Activated T-cell treated with anti-CD3 and anti-CD28 coated beads, Interleukin-2, amount 50 U/mL, for 72 hours (primary cell): ENCODE measurements at places on chromosomes 6 and 20. TPM values are rescaled to one million over a fixed set of nuclear protein-coding genes. Genes with fewer than 3 reads are reported as not detected.

FAM209B gene
- 1.7 TPM for total RNA-seq

PI3 gene
- not detected for total RNA-seq

TP53INP2 gene
- total RNA-seq, result 10.2 TPM

DNA sequence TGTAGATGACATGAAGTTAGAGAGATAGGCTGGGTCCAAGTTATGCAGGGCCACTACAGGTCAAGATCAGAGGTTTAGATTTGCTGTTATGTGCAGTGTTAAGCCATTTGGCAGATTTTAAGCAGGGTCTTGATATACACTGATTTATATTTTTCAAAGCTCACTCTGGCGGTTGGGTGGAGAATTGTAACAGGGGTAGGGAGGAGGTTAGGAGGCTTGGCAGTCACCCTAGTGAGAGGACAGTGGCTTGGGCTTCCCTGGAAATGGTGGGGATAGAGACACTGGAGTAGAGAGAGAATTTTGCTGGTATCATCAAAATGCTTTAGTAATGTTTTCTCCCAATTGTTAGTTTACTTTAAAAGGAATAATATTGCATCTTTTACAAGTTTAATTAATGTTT is 149.5 kb upstream of the SUPT3H start:
- H3K4me3 ChIP-seq, result no peak overlapping the region
- peaks cover 14% of the 10 kb centered on the region for H3K36me3 ChIP-seq
- no peak for DNase-seq
- no peaks in the 10 kb centered on the region for H3K27me3 ChIP-seq
- H3K4me1 ChIP-seq, result no peaks in the 10 kb centered on the region

DNA sequence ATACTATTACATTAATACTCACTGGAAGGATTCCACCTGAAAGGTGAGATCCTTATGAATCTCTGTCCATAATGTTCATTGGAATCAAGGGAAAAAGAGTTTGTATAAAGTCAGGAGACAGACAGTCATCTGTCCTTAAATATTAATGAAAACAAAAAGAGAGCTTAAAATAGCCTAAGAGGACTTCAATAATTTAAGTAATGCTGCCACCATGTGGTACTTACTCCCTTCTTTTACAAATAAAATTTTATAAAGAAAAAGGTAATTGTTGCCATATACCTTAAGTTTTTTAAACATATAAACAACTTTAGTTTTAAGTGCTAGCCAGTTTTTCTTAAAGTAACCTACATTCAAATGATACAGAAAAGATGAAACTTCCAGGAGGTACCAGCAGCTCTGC is 5.1 kb downstream of the BLOC1S5 start:
- H3K4me3 ChIP-seq, result no peak overlapping the region
- H3K27ac ChIP-seq, result no peak overlapping the region
- H3K27me3 ChIP-seq, result no peaks in the 10 kb centered on the region
- DNase-seq, result no peak

DNA sequence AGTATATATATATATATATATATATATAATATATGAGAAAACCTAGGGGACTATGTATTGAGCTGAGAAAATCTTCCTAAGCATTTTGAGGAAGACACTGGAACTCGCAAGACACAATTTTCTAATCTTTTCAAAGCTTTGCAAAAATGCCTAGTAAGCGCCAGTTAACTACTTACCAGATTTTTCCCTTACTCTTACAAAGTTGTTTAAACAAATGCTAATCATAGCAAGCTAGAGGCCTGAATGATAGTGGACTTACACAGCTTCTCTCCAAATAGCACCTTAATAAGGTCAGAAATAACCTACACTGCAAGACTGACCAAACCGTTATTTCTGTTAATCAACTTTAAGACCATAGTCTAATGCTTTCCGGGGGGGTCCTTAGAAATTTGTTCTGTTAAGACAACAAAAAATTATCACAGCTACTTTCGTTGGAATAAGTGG is 56.1 kb upstream of the HFE start:
- peaks cover 77% of the 10 kb centered on the region for H3K4me1 ChIP-seq
- H3K27me3 ChIP-seq, result no peaks in the 10 kb centered on the region
- H3K27ac ChIP-seq, result peak overlapping the region; percentile 98
- DNase-seq, result no peak

- H3K27me3 ChIP-seq, result no peaks in the 10 kb centered on the region
- no peaks in the 10 kb centered on the region for H3K36me3 ChIP-seq
- H3K4me3 ChIP-seq, result no peak overlapping the region
- DNase-seq, result no peak
- no peak overlapping the region for H3K27ac ChIP-seq
- no peaks in the 10 kb centered on the region for H3K4me1 ChIP-seq
Observed at GRCh38 chr20:50655311-50655880, 35.9 kb downstream of the RIPOR3 start.

DNA sequence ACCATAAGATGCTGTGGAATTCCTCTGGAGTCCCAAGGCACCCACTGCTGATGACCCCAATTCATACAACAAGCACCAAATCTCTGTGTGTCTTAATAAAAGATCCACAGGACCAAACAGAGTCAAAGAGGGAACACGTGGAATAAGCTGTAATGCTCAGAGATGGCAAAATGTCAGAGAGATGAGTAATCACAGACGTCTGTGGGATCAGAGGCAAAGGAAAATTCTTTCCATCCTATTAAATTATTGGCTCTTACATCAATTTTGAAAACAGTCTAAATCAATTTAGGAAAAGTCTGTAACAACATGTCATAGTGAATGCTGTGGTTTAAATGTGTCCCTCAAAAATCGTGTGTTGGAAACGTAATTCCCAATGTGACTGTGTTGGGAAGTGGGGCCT is 17.5 kb upstream of the SAMD3 start:
- no peak for DNase-seq
- H3K4me3 ChIP-seq, result no peak overlapping the region
- no peaks in the 10 kb centered on the region for H3K27me3 ChIP-seq
- H3K4me1 ChIP-seq, result no peaks in the 10 kb centered on the region
- H3K36me3 ChIP-seq, result no peaks in the 10 kb centered on the region
- no peak overlapping the region for H3K27ac ChIP-seq

DNA sequence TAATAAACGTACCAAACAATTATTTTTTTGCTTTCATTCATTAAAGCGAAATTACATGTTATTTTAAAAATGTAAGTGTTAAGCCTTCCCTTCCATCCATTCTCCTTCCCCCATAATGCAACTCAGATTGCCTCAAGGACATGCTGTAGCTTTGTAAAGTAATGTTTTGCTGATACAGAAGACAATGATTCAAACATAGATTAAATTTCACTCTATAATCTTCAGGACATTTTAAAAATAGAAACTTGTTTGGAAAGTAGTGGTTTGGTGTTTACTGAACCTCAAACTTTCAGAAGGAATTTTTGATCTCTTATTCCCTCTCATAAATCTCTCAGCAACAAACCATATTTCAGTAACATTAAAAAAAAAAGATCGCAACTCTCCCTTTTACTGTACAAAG is 350.9 kb upstream of the HSF2 start:
- H3K4me3 ChIP-seq, result no peak overlapping the region
- no peak for DNase-seq
- H3K36me3 ChIP-seq, result no peaks in the 10 kb centered on the region
- no peak overlapping the region for H3K27ac ChIP-seq
- H3K4me1 ChIP-seq, result peaks cover 3% of the 10 kb centered on the region

DNA sequence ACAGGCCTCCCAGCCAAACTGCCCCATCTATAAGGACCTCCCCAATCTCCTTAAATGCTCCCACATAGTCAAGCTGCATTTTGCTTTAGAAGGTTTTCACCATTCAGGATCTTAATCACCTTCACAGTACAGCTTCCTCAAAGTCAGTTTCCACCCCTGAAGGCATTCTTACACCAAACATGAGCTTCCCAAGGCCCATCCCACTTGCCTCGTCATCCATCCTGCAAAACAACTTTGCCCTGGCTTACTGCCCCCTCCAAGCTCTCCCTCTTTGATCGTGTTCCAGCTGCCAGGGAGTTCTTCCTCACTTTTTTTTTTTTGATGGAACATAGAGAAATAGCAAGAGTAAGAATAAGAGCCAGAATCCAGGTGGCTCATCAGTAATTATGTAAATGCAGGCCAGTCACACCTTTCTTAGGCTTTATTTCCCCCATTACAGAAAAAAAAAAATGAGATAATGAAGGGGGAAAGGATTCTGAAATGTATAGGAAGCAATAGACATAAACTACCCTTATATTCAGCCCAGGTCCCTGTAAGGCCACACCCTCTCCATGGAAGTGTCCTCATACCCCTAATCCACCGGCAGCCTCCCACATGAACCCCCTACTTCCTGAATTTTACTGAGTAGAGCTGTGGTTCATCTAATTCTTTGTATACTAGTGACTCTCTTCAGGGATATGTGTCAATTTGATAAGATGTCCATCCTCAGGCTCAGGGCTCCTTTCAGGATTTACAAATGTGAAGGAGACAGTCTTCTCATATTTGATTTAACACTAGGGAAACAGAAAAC is 12.7 kb downstream of the TRIM27 start:
- H3K4me3 ChIP-seq, result no peak overlapping the region
- DNase-seq, result no peak

DNA sequence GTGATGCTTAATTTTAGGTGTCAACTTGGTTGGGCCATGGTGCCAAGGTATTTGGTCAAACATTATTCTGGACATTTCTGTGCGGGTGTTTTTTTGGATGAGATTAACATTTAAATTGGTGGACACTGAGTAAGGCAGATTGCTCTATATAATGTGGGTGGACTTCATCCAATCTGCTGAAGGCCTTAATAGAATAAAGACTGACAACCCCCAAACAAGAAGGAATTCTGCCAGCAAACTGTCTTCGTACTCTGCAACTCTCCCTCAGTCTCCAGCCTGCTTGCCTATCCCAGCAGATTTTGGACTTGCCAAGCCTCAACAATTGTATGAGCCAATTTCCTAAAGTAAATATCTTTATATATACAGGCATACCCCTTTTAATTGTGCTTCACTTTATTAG is 850.1 kb downstream of the TBC1D32 start:
- peaks cover 4% of the 10 kb centered on the region for H3K36me3 ChIP-seq
- no peak overlapping the region for H3K27ac ChIP-seq
- no peaks in the 10 kb centered on the region for H3K4me1 ChIP-seq
- H3K27me3 ChIP-seq, result no peaks in the 10 kb centered on the region

- no peak overlapping the region for H3K27ac ChIP-seq
- no peak for DNase-seq
- no peaks in the 10 kb centered on the region for H3K36me3 ChIP-seq
- H3K27me3 ChIP-seq, result no peaks in the 10 kb centered on the region
- no peak overlapping the region for H3K4me3 ChIP-seq
Observed at GRCh38 chr6:25005010-25005409, 69.2 kb upstream of the RIPOR2 start.

DNA sequence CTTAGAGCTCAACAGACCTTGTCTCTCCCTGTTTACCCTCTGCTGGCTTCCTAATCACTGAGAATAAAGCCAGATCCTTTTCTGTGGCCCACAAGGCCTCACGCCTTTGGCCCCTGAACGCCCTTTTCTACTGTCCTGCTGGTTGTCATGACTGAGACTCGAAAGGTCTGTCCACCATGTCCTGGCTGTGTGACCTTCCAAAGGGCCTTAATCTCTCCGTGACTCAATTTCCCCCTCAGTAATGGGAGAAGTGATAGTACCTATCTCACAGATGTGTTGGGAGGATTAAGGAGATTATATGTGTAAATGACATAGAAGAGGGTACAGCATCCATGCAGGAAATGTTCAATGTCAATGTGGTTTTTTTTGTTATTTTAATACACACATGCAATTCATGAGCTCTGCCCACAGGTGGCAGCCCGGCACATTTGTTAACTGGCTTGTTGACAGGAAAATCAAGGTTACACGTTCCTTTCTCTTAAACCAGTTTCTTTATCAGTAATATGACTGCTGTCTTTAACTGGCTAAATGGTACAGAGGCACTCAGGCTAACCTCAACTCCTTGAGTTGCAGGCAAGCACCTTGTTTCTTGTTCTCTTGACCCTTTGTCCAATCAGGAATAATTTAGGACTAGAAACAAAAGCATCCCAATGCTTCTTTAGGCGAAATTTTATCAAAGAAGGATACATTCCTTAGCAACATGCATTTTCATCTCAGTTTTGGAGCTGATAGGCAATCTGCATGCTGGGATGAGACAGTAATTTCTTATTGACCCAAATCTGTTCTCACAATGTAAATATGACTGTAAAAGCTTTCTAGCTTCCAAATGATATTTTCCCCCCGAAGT is 16.6 kb downstream of the SLC22A1 start:
- peak overlapping the region; percentile 27 for H3K27ac ChIP-seq
- peaks cover 22% of the 10 kb centered on the region for H3K4me1 ChIP-seq
- peak overlapping the region; percentile 55 for H3K4me3 ChIP-seq
- no peaks in the 10 kb centered on the region for H3K27me3 ChIP-seq
- peak; percentile 65 for DNase-seq
- no peaks in the 10 kb centered on the region for H3K36me3 ChIP-seq
